ENCODE measurements at places on chromosomes 12 and 14. TPM values are rescaled to one million over a fixed set of nuclear protein-coding genes. Genes with fewer than 3 reads are reported as not detected.
A peak's percentile ranks its signal among the peaks of the same experiment; 100 is the strongest.

SCARB1 gene
- 95.5 TPM for total RNA-seq

DNA sequence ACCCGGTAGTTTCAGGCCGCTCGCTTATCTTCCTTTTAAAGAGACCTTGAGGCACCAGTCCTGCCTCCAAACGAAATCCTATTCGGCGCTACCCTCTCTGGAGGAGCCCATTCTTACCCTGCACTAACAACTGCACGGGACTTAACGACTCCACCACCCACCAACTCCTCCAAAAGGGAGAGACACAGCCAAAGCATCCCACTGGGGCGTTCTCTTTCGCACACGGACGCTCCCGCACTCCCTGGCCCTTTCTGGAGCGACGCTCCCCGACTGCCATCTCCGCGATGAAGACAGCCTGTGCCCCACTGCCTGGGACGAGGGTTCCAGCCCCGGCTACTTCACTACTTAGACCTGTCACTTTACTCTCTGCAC, 650 bp downstream of the GALC start:
- H3K36me3 ChIP-seq: no peaks in the 10 kb centered on the region
- H3K4me1 ChIP-seq: no peaks in the 10 kb centered on the region
- DNase-seq: no peak
- H3K27ac ChIP-seq: no peak overlapping the region
- no peak overlapping the region for H3K4me3 ChIP-seq

GRCh38 chr14:90742729-90743128, 73.5 kb downstream of the TTC7B start:
- H3K4me1 ChIP-seq: no peaks in the 10 kb centered on the region
- H3K36me3 ChIP-seq: no peaks in the 10 kb centered on the region
- no peak overlapping the region for H3K4me3 ChIP-seq
- no peaks in the 10 kb centered on the region for H3K27me3 ChIP-seq

GRIN2B gene
- total RNA-seq: 14.2 TPM

STYK1 gene
- 4.4 TPM for total RNA-seq

GRCh38 chr12:76455582-76456345, 103.8 kb downstream of the OSBPL8 start:
- H3K27ac ChIP-seq: peak overlapping the region; percentile 81
- H3K4me3 ChIP-seq: 0 out of 2 replicates have a peak overlapping the region, but pooled peaks have one; percentile 3
- H3K4me1 ChIP-seq: peaks cover 60% of the 10 kb centered on the region

CAPS2 gene
- 18.3 TPM for total RNA-seq

DNA sequence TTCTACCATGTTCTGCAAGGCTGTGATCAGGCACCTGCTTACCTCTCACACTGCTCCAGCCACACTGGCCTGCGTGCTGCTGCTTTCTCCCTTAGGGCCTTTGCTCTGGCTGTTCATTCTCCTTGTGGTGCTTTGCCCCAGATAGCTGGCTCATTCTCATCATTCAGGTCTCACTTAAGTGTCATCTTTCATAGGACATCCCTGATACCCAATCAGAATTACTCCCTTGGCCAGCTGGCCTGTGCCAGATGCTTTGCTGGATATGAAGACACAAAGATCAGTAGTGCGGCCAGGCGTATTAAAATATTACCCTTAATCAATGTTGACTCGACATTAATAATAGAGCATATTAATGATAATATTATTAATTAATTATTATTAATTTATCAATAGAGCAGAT, 143.8 kb upstream of the FGD4 start:
- no peak overlapping the region for H3K27ac ChIP-seq
- DNase-seq: no peak

DNA sequence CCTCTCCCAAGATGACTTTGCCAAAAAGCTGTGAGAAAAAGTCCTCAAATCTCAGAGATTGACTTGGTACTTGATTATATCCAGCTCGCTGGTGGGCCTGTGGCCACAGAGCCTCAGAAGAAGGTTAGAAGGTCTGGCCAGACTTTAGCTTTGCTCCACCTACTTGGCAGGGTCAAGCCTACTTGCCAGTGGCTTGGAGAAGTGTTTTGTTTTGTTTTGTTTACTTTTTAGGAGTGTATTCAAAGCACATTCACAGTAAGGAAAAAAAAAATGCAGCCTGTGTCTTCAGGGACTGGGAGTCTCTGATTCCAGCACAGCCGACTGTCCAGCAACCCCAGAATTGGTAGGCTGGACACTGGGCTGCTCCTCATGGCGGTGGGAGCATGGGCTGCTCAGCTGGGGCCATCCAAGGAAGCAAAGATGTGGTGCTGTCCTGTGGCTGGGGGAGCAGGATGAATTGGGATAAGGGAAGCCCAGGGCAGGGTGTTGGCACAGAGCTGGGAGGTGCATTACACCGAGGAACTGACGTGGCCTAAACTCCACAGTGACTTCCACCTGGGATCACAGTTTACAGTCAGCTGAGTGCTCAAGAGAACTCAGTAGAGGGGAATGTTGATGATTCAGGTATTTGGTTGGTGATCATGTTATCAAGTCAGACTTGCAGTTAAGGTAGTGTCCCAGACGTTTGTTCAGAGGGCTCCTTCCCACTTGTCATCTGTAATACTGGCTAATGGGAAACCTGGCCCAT, 73.5 kb downstream of the PPP2R5C start:
- H3K27me3 ChIP-seq: no peaks in the 10 kb centered on the region
- no peak for DNase-seq
- H3K4me3 ChIP-seq: no peak overlapping the region
- H3K27ac ChIP-seq: no peak overlapping the region
- H3K4me1 ChIP-seq: no peaks in the 10 kb centered on the region

- H3K27me3 ChIP-seq: no peaks in the 10 kb centered on the region
- DNase-seq: no peak
- no peaks in the 10 kb centered on the region for H3K4me1 ChIP-seq
- no peaks in the 10 kb centered on the region for H3K36me3 ChIP-seq
- no peak overlapping the region for H3K27ac ChIP-seq
Observed at GRCh38 chr14:105980224-105980623, 453.8 kb downstream of the TMEM121 start.

ADCK1 gene
- total RNA-seq: 6.0 TPM

DNA sequence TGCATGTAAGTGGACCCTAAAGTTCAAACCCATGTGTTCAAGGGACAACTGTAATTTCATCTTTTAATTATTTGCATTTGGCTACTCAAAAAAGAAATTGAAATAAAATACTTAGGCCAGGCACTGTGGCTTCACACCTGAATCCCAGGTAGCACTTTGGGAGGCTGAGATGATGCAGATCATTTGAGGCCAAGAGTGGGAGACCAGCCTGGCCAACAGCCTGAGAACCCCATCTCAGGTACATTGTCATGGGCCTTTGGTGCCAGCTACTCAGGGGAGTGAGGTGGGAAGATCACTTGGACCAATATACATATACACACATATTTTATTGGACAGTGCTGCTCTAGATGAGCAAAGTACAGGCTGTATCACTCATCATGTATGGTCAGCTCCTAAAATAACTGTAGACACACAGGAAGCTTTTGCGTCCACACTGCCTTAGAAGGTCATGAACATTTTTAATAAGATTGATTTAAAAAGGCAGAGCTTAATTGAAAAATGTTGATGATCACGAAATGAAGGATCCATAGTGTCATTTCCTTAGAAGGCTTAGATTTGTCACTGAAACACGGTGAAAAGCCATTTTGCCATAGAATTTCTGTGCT, 2.5 kb upstream of the ZCCHC8 start:
- H3K4me1 ChIP-seq: peaks cover 10% of the 10 kb centered on the region
- H3K36me3 ChIP-seq: peaks cover 35% of the 10 kb centered on the region
- no peak overlapping the region for H3K4me3 ChIP-seq
- DNase-seq: no peak

DNA sequence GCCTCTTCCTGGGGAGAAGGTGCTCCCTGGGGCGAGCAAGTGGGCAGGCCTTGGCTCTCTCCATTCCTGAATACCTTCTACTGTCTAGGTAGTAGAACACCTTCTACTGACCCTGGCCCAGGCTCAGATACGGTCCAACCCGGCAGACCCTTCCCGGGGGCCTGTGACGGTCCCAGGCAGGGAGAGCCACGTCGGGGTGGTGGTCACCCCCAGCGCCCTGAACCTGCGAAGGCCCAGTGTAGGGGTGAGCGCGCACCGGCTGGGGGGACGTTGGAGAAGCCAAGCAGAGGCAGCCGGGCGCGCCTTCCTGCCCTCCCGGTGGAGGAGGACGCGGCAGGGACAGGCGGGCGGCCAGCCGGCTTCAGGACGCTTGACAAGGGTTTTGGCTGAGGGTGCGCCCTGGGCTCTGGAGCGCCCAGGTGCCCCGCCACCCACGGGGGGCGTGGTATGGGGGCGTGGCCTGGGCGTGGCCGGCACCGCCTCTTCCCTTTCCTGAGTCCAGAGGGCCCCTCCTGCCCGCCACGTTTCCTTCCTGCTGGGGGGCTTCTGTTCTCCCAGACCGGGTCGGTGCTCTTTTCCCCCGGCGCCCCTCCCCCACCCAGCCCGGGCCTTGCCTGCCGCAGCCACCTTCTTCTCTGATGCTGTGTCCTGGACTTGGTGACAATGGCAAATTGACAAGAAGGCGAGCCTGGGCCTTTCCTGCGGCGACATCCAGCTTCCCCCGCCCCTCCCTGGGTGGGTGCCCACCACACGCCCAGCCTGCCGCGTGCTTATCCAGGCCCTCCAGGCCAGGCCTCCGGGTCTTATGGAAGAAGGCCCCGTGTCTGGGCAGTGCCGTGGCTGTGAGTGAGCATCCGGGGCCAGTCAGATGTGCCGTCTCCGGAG, 24.5 kb upstream of the PPP1R13B start:
- no peaks in the 10 kb centered on the region for H3K36me3 ChIP-seq
- DNase-seq: no peak
- no peaks in the 10 kb centered on the region for H3K27me3 ChIP-seq
- peak overlapping the region; percentile 42 for H3K27ac ChIP-seq
- peak overlapping the region; percentile 53 for H3K4me3 ChIP-seq
- peaks cover 4% of the 10 kb centered on the region for H3K4me1 ChIP-seq

GRCh38 chr12:26727482-26728204, 105.4 kb downstream of the ITPR2 start:
- no peak for DNase-seq
- no peaks in the 10 kb centered on the region for H3K36me3 ChIP-seq
- H3K4me1 ChIP-seq: no peaks in the 10 kb centered on the region
- no peak overlapping the region for H3K27ac ChIP-seq
- H3K27me3 ChIP-seq: no peaks in the 10 kb centered on the region

PPP1R36 gene
- 0.47 TPM for total RNA-seq

KRT83 gene
- not detected for total RNA-seq

ALG10B gene
- 9.0 TPM for total RNA-seq

DNA sequence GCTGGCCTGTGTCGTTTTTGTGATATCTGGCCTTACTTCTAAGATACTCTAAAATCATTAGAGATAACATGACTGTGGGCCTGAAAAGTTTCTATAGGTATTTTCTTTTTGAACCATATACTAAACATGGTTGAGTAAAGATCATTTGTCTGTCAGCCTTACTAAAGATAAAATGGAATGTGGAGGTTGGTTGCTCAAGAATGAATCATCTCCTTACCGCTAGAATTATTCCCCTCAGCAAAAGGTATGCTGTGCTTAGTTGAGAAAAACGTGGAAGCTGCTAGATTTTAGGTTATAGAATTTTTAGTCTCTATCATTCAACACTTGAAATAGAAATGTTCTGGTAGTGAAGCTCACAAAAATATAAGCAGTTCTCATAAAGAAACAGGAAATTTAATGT, 407.3 kb downstream of the AEBP2 start:
- no peak overlapping the region for H3K27ac ChIP-seq
- no peak for DNase-seq
- no peaks in the 10 kb centered on the region for H3K4me1 ChIP-seq
- H3K36me3 ChIP-seq: no peaks in the 10 kb centered on the region

DNA sequence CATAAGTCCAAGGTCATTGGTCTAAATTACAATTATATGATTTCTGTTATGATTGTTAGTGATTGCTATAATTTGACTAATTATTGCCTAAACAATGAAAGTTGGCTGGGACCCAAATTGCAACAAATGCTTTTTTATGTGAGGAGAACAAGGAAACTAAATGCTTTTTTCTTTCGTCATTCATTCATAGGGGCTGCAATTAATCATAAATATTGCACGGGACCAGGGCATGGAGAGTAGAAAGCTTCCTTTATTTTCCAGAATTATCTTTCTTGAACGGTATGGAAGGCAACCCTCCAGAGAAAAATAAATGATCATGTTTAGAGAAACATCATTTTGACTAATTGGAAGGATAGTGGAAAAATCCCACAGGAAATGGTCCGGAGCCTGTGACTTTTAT, 32.6 kb upstream of the ARHGAP5 start:
- H3K27me3 ChIP-seq: no peaks in the 10 kb centered on the region
- no peaks in the 10 kb centered on the region for H3K4me1 ChIP-seq
- no peaks in the 10 kb centered on the region for H3K36me3 ChIP-seq
- H3K4me3 ChIP-seq: no peak overlapping the region

DNA sequence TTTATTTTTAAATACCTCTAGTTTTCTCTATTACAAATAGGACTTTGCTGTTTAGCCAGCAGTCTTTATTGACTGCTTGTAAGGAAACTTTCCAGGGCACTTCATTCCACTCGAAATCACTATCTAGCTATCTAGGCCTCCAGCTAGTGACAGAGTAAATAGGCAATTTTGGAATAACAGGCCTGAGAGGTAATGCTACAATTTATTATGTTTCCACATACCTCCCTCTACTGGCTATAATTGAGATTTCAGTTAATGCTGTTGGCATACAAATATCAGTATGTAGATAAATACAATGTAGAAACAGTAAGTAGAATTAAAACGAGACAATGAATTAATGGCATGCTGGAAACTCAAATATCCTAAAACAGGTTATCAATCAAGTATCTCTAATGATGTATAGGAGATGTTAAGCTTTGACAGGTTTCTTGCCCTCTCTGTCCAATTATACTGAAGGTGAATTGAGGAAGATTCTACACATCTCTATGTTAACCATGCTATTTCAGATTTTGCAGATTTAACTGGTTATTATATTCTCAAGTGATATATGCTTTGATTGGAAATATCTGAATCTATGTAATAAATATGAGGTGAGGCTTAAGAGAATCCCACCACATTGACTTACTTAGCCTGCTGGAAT, 7.2 kb downstream of the DTD2 start:
- H3K27ac ChIP-seq: no peak overlapping the region
- H3K36me3 ChIP-seq: peaks cover 16% of the 10 kb centered on the region
- H3K4me3 ChIP-seq: no peak overlapping the region
- H3K4me1 ChIP-seq: no peaks in the 10 kb centered on the region

DNA sequence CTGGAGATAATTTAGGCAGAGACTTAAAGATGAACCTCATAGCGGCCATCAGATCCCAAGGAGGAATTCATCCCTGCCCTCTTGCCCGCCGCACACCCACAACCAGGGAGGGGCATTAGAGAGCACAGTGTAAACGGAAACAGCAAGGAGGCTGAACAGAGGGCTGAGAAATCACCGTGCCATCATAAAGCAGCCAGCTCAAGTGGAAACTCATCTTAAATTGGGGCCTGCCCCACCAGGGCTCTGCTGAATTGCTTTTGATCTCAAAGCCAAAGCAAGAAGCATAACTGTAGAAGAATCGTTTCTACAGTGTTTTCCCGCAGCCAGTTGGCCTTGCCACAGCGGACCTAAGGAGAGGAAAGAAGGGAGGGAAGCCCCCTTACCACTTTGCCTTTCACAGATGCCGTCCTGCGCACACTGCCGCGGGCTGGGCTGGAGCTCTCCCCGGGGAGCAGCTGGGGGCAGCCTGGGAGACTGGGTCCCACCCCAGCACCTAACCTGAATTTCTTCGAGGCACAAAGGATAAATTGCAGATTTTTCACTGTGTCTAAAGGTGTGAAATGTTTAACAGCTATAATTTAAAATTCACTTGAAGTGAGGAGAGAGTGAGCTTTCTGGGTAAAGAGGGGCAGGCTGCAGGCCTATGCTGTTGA, 51.8 kb upstream of the MMP17 start:
- no peak overlapping the region for H3K27ac ChIP-seq
- no peak for DNase-seq
- H3K4me3 ChIP-seq: no peak overlapping the region
- peaks cover 16% of the 10 kb centered on the region for H3K36me3 ChIP-seq
- H3K4me1 ChIP-seq: no peaks in the 10 kb centered on the region
